ENCODE measurements at places on chromosomes 6 and 20.
A peak's percentile ranks its signal among the peaks of the same experiment; 100 is the strongest.

DNA sequence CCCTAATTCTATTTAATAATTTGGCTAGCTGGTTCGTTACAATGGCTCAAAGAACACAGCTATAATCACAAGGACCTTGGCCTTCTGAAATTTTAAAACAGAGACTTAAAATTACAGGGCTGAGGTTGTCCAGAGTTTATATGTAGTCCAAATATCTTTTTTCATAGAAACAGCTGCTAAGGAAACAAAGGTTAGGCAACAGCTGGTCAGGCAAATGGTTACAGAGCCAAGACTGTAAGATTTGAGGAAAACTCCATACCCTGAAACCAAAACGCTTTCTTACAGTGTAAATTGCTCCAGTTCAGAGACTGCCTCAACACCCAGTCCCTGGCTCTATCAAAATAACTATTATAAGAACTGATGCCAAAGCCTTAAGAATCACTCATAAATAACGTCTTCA lies 9.7 kb upstream of the ARHGAP18 start:
- DNase-seq, result no peak

DNA sequence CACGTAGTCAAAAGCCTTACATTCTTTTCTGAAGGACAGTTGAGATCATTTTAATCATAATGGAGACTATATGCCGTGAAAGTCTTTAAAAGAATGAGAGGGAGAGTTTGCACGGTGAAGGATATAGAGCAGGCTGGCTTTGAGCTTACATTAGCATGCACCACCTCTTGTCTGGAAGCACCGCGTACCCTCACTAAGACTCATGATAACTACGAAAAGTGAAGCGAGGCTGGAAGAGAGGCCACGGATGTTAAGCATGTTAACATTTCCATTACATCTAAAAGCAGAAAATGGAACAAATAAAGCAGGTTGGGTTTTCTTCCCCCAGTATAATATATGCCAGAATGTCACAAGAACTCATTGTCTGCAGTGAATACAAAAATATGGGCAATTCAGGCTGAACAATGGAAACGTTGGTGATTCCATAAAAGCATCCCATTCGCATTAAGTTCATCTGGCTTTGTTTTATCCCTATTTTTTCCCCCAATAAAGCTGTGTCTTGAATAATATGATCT lies 40.6 kb upstream of the NKX2-2 start:
- DNase-seq, result no peak

GRCh38 chr20:50186151-50186885 lies 4.3 kb upstream of the CEBPB start:
- peak; percentile 87 for DNase-seq

GRCh38 chr20:47417245-47418068 lies 61.0 kb upstream of the ZMYND8 start:
- no peak for DNase-seq

GRCh38 chr6:114592506-114592905 lies 249.7 kb upstream of the HS3ST5 start:
- no peak for DNase-seq

DNA sequence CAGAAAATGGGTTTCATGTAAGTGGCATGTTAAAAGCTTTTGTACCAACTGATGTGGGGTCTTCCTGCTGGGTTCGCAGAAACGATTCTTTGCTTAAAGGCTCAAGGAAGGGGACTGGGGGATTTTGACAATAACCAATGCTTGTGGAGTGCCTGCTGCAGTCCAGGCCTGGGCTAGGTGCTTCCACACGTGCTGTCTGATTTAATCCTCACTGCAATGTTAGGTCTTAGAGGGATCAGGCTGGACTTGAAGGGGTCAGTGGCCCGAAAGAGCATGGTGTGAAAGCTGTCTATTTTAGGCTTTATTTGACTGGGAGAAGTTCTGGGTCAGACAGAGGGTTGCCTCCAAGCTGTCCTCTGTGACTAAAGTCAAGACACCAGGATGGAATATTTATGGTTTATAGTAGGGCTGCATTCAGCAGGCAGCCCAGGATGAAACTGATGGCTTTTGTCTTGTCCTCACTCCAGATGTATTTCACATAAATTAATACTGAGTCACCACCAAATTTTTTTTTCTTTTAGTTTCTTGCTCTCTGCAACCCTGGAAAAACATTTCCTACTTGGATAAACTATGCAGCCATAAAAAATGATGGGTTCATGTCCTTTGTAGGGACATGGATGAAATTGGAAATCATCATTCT lies 219.1 kb downstream of the ZMYND8 start:
- DNase-seq, result no peak

DNA sequence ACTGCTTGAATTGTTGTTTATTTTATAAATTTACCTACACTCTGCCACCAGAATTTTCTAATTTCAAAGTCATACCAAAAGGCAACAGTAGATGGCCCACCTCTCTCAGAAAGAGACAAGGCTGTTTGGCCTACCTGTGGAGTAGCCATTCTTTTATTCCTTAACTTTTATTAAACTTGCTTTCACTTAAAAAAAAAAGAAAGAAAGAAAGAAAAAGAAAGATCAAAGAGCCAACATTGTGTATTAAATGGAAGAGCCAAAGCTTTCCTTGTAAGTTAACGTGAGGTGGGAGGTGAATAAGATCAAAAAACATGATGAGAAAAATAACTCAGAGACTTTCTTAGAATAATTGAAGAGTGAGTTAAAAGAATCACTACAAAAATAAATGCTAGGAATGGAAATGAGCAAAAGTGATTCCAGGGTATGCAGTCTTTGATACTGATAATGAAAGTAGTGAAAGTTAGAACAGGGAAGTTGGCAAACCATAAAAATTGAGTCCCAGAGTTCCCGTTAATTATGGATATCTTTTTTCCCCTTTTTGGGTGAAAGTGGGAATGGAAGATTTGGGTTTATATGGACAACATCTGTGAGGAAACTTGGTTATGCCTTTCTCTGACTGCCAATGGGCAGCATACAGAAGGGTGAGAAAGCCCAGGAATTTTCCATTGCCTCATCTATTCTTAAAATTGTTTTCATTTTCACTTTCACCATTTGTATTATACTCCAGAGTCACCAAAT lies 35.9 kb upstream of the MYB start:
- no peak for DNase-seq

DNA sequence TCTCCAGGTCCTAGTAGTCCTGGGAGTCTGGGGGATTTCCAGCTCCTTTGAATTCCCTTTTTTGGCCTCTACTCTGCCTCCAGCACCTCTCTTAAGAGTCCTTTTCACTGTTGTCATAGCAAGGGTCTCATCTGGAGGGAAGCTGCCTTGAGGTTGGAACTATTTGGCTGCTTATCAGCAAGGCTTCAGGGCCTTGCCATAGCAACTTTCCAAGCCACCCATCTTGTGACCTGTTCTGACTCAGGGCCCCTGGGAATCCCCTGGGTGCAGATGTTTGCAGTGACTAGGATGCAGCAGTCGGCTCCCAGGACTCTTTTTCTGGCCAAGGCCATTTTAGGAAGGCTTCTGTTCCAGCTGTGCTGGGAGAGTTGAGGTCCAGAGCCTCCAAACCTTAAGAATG lies 12.4 kb downstream of the PKIG start:
- no peak for DNase-seq

DNA sequence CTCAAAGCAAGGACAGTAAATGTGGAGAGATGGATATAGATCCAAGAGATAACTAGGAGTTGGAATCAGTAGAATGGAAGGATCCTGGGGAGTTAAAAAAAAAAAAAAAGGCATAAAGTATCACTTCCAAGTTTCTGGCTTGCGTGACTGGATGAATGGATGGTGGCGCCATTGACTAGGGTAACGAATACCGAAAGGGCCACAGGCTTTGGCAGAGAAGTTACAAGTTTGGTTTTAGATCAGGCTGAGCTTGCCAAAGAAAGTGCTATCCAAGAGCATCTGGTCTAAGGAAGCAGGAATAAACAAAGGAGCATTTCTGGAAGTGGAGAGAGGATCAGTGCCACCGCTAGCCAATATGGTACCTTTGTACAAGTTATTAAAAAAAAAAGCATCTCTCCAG lies 17.5 kb downstream of the L3MBTL1 start:
- no peak for DNase-seq

- DNase-seq, result no peak
These were observed 55.0 kb downstream of the BTBD9 start for GRCh38 chr6:38584731-38585130.

- no peak for DNase-seq
These were observed 60.9 kb downstream of the PLCB4 start for GRCh38 chr20:9129756-9130155.

GRCh38 chr6:111673937-111674336 lies 68.3 kb upstream of the TRAF3IP2 start:
- DNase-seq, result no peak

DNA sequence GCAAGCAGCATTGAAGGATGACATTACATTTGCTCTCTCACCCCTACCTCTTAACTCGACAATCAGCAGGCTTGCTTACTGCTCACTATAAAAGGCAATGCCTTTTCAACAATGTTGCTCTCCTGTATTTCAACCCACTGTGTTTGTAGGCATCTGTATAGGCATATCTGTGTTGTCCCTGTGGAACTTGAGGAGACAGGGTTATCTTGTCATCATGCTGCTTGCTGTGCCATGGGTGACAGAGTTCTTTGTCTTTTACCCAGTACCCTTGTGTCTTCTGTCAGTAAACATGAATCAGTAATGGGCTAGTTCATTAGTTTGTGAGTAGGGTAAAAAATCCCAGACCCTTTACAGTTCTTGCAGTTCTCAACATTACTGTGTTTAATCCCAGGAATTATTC lies 25.2 kb downstream of the PHF3 start:
- no peak for DNase-seq

- no peak for DNase-seq
These were observed 301.2 kb upstream of the BMP2 start for GRCh38 chr20:6466075-6466810.

DNA sequence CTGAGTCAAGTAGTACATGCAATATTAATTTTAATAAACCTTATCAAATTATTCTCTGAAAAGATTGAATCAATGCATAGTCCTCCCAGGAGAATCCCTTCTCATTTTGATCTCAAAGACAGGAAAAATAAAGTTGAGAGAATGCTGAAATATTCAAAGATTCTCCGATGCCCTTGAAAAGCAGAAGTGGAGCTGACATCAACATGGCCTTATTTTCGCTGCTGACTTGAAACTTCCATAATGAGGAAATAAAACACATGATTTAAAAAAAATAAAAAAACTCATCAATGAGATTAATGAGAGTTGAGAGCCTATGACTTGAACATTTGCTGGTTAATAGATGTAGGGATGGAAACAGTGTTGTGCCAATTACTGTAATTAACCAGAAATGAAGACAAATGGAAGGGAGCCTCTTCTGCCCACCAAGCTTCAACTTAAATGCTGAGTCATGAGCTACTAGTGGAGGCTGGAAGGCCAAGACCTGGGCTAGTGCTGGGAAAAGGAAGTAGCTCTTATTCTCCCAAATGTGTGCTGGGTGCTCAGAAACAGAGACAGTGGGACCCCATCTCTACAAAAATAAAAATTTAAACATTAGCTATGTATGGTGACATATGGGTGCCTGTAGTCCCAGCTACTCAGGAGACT lies 139.9 kb downstream of the BFSP1 start:
- DNase-seq, result no peak

DNA sequence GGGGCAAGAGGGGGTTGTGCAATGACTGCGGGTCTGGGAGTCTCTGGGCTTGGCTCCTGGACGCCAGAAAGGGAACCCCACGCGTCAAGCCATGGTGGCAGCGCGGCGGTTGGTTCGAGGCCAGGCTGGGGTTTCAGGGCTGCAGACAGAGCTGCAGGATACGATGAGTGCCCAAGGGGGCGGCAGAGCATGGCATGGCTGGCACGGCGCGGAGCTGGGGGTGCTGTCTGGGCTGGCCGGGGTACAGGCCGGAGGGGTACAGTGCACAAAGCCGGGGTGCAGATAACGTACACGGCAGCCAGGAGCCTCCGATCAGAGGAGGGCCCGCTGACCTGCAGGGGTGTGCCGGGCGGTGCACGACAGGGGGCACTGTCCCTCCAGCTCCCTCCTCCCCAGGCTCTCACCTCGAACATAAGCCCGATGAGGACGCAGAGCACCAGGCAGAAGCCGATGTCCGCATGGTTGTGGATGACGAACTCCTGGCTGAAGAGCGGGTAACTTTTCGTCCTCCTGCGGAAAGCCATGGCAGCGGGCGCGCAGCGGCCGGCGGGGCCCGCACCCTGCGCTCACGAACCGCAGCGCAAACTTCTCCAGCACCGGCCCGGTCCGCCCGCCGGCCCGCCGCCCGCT lies 353 bp downstream of the TRAM2 start:
- DNase-seq, result peak; percentile 31

- DNase-seq, result no peak
These were observed 13.5 kb downstream of the DYNLRB1 start for GRCh38 chr20:34529742-34530141.

GRCh38 chr6:104705095-104705707 lies 154.5 kb downstream of the HACE1 start:
- peak; percentile 27 for DNase-seq

DNA sequence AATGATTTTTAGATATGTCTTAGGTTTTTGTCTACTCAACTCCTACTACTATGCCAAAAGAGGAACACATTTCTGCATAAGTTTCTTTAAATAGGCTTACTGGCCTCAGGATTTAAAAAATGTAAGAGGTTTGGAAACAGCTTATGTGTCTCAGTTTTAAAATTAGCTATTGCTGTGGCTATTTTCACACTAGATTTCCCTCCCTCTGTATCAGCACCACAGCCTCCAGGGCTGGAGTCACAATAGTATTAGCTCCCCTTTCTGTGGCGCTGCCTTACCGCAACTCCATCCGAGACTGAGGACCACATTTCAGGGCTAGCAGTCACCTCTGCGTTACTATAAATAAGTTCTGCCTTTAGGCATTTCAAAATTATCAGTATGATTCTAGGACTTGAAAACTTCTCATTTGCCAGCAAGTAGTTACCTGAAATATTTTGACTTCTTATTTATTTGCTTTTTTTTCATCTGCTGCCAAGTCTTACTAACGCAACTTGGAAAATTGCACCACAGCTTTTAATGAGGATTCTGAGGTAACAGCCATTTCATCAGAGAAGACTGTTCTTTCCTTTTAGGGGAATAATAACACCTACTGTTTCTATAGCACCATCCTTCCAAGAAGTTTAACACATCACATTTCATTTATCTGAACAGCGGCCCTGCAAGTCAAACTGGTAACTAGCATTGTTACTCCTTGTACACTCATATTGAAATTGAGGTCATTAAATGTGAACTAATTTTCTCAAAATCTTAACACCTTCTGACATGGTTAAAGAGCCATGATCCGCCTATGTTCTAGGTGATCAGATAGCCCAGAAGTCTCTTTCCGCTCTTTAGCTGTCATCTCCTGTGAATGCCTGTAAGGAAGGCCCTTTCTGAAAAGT lies 105.9 kb downstream of the GJA10 start:
- no peak for DNase-seq

- DNase-seq, result no peak
These were observed 67.8 kb upstream of the NHSL1 start for GRCh38 chr6:138567052-138567451.

DNA sequence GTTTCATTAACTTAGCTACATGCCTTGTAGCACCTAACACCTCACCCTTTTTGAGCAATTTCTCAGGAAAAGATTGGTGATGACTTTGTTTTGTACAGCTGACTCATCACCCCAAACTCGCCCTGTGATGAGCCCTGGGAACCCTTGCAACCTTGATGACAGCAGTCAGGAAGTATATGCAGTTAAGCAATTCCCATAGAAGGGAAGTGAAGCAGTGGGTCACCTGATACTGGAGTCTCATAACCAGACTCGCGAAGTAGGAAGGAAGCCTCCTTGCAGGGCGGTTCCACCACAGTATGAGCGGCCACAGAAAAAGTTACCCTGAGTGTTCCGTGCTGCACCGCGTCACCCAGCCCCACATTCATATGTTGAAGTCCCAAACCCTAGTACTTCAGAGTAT lies 82.0 kb upstream of the EDN1 start:
- no peak for DNase-seq

All from activated CD4-positive, alpha-beta T cell treated with anti-CD3 and anti-CD28 coated beads, Interleukin-2, amount 50 U/mL, for 4 hours (primary cell).